DMS 273 treated with DMSO at 0.1 percent for 48 hours (cell line): ENCODE measurements at places on chromosomes 2 and 18.

GRCh38 chr18:25001803-25002202, 350.2 kb downstream of the ZNF521 start:
- DNase-seq = no peak

DNA sequence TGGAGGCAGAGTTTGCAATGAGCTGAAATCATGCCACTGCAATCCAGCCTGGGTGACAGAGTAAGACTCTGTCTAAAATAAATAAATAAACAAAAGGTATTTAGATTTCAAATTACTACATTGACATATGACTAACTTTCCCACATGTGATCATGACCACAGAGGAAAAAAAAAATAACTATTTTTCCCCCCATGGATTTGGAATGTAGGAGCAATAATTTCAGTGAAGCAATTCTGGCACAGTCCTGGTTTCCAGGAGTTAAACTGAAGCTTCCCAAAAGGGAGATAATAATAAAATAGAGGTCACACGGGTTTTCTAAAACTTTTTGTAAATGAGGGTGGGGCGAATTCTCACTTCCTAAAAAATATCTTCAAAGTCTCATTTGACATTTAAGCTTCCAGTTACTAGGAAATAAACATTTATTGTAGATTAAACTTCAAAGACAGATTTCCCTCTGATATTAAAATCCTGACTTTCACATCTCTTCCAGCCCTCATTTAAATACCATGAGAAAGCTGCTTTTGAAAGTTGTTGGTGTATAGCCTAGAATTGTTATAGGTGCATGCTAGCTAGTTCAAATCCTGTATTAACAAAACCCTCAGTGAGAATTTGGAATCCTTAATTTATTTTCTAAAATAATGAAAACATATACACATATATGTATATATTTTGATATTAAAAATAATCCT, 20.7 kb downstream of the SLC19A3 start:
- DNase-seq = no peak

DNA sequence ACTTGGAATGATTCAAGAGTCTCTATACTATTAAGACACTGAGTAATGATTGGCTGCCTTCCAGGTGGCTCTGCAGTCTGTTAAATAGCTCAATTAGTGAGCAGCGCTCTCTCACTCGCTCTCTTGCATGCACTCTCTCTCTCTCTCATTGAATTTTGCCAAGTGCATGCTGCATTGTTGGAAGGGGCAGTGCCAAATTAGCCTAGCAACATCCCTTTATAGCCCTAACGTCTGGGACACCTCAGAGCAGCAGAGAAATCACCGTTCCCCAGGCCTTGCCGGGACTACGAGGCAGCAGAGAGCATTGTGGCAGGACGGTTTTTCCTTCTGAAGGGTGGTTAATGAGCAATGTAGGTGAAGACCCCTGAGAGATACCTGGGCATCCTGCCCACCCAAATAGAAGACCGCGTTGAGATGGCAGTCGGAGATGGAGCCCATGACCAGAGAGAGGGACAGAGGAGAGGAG, 447.6 kb upstream of the POU3F3 start:
- peak; percentile 74 for DNase-seq

- no peak for DNase-seq
Observed at GRCh38 chr2:129903586-129904425, 75.7 kb upstream of the RAB6C start.

DNA sequence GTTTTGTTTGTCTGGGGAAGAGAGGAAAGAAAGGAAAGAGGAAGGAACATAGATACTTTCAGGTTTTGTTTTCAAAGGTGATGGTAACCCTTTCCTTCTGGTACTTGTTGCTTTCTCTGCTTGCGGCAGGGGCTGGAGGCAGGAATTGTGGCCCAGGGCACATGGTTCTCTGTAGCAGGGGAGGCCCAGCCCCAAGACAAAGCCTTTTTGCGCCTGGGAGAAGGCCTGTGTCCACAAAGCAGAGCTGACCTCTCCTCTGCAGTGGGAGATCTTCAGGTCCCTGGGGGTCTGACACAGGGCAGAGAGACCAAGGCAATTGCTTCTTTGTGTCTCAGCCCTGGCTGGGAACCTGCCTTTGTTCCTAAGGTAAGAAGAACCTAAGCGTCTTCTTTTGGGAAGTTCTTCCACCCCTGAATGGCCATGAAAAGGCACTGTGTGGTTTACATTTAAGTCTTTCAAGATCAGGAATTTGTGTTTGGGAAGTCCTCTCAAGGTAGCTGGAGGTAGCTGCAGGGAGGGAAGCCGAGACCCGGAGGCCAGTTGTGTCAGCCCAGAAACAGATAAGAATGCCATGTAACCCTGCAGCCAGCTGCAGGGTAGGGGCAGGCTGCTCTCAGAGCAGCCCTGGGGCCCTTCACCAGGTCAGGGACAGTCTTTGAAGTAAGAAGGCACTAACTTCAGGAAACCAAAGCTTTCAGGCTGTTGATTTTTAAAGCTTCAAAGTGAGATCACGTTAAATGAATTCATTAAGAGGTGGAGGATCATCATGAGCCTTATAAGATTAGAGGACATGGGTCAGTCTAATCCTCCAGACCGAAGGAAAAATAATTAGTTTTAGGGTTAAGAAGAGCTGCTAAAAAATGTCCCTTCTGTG, 119.3 kb downstream of the STPG4 start:
- DNase-seq = no peak

- DNase-seq = no peak
Observed at GRCh38 chr2:112924821-112925220, 13.9 kb downstream of the IL37 start.

GRCh38 chr2:210442457-210442856, 34.1 kb downstream of the LANCL1 start:
- DNase-seq = no peak

- DNase-seq = no peak
Observed at GRCh38 chr2:217337771-217338170, 477.9 kb upstream of the TNP1 start.

DNA sequence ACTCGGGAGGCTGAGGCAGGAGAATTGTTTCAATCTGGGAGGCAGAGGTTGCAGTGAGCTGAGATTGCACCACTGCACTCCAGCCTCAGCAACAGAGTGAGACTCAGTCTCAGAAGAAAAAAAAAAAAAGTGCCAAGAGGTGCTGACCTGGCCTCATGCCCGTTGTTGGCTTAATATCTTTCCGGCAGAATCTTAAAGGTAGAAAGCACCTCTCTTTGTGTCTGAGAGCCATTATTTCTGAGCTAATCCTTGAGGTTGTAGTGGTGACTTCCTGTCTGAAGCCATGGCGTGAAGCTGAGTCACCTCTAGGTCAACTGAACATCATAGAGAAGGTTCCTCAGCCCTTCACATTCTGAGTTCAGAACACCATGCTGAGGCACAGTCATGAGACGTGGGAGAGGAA, 60.4 kb downstream of the WDSUB1 start:
- DNase-seq = no peak

DNA sequence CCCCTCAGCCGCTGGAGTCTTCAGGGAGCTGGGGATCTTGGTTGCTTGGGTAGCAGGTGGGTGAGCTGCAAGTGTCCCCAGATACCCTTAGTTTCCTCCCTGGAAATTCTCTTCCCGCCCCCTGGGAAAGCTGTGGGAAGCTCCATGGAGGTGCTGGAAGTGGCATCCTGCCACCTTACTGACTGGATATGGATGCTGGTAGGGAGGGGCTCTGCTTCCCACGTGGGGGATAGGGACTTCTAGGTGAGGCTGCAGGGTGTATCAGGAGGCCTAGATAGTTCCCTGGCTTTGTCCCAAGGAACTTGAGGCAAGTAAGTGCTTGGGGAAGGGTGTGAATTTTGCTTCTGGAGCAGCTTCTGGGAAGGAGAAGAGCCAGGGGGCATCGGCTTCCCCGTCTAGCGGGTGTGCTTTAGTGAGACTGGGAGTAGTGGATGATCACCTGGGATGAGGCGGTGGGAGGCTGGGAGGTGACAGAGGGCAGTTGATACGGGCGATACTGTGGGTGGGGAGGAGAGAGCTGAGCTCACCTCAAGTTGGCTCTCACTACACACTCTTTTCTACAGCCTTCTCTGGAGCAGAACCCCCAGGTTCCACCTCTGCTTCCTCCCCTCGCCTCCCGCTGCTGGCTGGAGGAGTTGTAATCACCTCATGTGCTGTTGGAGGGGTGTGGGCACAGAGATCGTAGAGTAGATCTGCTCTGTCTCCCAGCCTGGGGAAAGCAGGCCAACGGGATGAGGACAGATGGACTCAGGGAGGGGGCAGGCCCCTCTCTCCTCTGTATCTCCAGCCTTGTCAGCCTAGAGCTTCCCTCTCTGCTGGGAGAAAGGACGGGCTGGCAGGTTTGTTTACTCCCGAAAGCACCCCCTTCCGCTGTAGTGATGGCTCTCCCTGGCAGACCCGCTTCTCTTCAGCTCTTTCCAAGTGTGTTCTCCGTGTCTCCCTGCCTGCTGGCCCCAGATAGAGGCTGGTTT, 19.8 kb downstream of the TET3 start:
- peak; percentile 77 for DNase-seq

DNA sequence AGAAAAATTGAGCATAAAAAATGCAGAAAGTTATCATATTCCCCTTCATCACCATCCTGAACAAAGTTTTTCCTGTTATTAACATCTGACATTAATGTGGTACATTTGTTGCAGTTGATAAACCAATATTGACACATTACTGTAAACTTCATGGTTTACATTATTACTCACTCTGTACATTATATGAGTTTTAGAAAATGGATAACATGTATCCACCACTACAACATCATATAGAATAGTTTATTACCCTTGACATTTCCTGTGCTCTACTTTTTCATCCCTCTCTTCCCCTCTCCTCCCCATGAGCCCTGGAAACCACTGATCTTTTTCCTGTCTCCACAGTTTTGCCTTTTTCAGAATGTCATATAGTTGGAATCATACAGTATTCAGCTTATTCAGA, 618.6 kb upstream of the TMEFF2 start:
- no peak for DNase-seq

DNA sequence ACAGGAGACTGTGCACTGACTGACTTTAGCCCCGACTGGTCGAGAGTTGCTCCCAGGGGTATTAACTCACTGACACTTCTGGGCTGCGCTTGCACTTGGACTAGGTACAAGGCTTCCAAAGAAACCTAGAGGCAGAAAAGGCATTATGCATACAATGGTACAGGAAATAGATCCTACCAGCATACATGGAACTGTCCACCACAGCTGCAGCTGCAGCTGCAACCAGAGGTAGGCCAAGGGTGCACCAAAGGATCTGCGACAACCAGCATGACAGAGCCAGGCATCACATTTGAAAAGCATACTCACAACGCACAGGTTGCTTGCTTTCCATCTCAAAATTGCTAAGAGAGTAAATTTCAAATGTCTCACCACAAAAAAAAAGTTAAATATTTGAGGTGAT, 22.6 kb upstream of the PGAP1 start:
- no peak for DNase-seq

DNA sequence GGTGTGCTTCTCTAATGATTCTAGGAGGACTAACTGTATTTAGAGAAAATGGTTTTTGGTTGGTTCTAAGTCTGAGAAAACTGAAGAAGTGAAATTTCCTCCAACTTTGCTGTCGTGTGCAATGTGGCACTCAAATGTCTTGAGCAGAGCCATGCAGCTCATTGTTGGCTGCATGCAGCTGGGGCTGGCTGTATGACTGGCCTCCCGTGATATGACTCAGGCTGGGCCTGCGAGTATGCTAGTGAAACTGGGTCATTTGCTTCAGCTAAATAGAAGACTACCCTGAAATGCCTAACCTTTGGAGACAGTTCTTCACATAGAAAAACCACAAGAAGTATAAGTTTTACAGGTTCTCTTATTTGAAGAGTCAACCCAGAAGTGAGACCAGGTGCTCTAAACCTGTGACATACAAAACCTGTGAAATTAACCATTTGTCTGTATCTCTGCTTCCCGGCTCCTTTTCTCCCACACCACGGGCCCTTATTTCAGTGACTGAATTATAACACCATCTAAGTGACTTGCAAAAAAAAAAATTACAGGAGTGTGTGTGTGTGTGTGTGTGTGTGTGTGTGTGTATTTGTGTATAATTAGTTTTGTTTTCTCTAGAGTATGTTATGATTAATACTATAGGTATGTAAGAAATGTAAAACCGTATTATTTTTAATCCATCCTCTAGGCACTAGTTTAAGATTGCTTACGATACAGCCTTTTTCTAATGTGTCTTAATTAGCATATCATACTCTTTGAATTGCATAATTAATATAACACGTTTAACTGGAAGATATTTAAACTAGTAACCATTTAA, 15.9 kb downstream of the POLI start:
- DNase-seq = no peak

GRCh38 chr2:143928184-143928583, 591.7 kb downstream of the ZEB2 start:
- no peak for DNase-seq

DNA sequence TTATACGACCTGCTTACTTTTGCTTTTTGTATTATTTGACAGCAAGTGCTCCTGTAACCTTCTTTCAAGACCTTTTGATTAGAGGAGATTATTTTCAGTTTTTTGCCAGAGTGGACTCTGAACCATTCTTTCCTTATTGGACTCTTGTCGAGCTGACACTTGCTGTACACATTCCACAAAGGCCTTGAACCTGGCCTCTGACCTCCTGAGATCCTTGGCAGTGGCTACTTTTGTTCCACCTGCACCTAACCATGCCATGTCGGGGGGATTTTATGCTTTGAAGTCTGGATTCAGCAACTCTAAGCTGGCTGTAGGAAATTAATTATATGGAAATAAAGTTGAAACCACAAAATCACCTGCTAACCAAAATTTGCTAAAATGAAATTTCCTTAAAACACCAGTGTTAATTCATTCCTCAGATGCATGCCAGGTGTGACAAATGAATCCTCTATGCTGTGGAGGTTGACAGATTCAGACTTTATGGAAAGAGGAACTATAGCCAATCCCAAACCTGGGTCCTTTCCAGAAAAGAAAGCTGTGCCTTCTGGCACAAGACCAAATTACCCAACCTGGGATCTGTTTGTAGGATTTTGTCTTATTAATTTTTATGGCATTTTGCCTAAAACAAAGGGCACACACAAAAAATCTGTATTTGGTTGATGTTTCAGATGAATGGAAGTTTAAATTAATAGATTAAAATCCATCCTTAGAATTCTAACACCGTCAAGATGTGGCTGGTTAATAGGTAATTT, 110.4 kb downstream of the CDC42EP3 start:
- no peak for DNase-seq

DNA sequence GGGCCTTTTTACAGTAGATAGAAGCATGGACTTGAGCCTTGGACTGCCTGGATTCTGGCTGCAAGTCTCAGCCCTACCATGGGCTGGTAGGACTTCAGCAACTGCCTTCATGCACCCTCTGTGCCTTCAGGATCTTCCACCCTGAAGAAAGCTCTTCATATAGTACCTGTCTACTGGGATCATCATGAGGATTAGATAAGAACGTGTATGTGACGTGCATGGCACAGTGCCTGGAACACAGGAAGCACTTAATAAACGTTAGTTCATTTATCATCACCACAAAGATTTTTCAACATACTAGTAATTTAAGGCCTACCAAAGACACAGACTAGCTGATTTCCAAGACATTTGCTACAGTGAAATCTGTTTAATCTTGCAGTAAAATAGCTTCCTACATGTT, 53.2 kb upstream of the ITM2C start:
- DNase-seq = no peak

GRCh38 chr2:17544256-17544655, 3.8 kb downstream of the VSNL1 start:
- no peak for DNase-seq
